ENCODE measurements at places on chromosomes 7 and 10.
A peak's percentile ranks its signal among the peaks of the same experiment; 100 is the strongest.

GRCh38 chr7:87564296-87564963 is 36.3 kb downstream of the ABCB1 start:
- DNase-seq, result peak; percentile 40

DNA sequence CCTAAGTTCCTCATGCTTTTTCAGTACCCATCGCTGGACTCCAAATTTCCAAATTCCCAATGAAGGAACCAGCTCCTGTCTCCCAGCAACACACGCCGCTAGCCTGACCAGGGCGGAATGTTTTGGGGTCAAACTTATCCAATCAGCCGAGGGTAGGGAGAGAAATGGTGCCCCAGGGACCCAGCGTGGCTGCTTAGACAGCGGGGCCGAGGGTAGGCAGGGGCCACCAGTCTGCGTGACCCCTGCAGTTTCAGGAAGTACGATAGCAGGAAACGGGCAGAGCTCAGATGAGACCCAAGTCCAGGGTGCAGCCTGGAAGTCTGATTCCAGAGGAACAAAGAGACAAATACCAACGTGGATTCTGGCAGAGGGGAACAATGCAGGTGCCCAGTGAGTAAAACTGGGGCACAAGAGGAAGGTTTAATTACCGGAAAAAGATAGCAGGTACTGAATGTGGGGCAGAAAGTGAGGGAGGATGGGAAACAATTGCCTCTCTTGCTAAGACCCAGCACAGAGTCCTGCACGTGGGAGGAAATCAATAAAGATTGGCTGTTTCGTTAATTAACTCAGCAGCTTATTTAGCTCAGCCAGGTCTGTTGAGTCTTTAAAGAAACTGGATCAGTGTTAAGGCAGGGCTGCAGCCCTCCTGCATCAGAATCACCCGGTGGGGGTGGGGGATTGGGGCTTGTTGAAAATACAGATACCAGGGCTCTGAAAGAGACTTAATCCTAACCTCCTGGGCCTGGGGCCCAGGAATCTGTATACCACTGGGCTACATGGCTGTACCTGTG is 50.4 kb upstream of the NFE2L3 start:
- DNase-seq, result no peak

- no peak for DNase-seq
Measured at GRCh38 chr7:121558288-121558687, 162.2 kb upstream of the FAM3C start.

GRCh38 chr7:4604456-4604940 is 77.6 kb upstream of the FOXK1 start:
- DNase-seq, result no peak

- no peak for DNase-seq
Measured at GRCh38 chr7:100120733-100121036, 1.3 kb downstream of the CNPY4 start.

DNA sequence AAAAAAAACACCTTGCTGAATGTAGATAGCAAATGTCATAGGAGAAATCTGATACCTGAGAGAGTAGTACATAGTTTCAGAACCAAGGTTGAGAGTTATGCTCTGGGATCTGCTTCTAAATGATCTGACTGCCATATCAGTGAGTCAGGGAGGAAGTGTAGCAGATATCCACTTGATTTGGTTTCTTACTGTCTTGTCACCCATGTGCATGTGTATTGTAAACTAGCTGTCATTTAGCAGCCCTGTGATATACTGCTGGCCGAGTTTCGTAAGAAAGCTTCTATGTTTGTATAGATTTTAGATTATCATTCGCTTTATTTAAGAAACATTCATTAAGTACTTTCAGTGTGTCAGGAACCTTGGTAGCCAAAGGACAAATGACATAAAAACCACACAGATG is 42.0 kb downstream of the SP4 start:
- DNase-seq, result no peak

DNA sequence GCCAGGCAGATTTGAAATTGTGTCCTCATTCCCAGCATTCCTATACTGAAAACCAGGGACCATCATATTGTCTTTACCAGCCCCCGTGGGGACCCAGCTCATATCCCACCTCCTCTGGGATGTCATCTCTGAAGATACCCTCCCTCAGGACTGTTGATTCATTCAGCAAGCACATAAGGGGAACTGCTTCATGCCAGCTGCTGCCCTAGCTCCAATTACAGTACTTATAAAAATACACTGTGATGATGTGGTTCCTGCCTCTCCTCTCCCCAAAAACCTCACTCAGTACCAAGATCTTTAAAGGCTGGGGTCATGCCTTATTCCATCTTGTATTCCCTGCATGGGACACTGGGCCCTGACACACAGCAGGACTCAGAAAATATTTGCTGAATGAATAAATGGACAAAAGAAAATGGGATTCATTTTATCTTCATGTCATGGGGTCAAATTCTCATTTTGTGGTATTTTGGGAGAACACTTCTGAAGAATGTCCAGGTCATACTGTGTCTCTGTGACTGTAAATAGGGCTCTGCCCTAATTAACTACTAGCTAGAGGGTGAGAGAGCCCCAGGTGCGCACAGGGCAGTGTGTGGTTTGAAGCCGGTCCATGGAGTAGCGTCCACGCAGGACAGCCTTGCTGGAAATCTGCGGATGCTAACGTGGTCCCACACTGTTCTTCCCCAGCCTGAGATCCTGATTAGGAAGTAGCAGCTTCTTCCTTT is 29.0 kb upstream of the DAGLB start:
- DNase-seq, result no peak

DNA sequence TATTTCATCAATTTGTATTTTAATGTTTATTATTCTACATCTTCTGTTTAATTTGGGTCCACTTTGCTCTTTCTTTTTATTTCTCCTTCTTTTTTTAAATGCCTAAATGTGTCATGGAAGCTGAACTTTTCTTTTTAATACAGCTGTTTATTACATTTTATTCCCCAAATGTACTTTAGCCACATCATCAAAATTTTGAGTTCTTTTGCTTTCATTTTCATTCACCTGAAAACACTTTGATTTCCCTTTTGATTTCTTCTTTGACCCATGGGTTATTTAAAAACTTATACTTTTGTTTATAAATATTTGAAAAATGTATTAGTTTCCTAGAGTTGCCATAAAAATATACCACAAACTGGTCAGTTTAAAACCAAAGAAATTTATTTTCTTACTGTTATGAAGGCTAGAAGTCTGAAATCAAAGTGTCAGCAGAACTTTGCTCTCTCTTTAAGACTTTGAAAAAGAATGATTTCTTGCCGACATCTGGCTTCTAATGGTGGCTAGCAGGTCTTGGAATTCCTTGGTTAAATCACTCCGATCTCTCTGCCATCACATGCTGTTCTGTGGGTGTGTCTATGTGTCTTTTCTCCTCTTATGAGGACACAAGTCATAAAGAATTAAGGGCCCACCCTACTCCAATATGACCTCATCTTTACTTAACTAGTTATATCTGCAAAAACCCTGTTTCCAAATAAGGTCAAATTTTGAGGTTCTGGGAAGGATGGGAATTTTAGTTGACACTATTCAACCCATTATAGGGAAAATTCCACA is 225.5 kb downstream of the ANKRD7 start:
- no peak for DNase-seq

- no peak for DNase-seq
Measured at GRCh38 chr10:5609952-5610616, 56.3 kb downstream of the ASB13 start.

- DNase-seq, result no peak
Measured at GRCh38 chr10:102117391-102118159, 2.6 kb downstream of the LDB1 start.

GRCh38 chr7:22187691-22188348 is 169.1 kb downstream of the RAPGEF5 start:
- no peak for DNase-seq

DNA sequence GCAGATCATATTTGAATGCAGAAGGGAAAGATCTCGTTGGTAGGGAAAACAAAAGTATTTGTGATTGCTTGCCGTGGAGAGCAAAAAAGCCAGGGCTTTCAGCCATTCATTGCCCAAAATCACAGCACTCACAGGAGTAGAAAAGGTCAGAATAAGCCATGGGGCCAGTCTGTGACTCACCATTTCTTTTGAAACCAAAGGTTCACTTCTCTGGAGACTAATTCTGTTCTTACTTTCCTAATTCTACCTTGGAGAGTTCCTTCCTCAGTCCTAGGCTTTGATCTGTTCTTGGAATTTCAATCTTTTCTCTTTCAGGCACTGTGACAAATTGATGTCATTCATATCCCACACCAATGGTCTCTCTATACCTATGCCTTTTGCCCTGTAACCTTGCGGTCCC is 54.1 kb upstream of the FAM180A start:
- DNase-seq, result no peak

DNA sequence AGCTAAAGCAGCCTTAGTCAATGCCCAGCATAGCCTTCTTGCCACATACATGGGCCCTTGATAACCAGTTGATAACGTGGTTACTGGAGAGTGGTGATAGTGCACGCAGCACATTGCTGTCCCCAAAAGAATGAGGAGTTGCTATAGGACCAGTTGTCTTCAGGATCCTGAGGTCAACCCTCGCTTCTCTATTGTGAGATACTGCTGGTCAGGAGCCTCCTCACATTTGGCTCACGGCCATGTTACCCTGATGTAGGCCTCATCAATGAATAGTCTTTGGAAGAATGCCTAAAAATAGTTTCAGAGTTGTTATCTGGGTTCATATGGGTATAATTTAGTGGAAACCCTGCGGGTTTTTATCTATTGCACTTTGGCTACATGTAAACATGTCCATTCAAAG is 230.7 kb downstream of the VTI1A start:
- no peak for DNase-seq

- peak; percentile 36 for DNase-seq
Measured at GRCh38 chr7:836429-836828, 4.2 kb downstream of the SUN1 start.

GRCh38 chr7:4261601-4261960 is 420.5 kb upstream of the FOXK1 start:
- no peak for DNase-seq

DNA sequence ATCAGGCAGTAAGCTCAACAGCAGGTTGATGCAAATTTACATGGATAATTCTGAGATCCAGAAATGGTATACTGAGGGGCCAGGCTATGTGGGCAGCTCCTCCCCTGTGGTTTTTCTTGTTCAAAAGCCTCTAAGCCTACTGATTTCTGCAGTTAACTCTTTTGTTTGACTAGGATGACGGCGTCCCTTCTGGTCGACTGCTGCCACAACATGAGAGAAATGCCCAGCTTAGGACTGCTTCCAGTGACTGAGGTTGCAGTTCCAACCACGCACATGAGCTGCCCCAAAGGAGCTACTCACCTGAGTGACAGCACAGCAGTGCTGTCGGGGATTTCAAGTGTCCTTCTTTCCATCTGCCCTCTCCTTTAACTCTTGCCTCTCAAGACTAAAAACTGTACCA is 973.0 kb upstream of the GHITM start:
- peak; percentile 16 for DNase-seq

DNA sequence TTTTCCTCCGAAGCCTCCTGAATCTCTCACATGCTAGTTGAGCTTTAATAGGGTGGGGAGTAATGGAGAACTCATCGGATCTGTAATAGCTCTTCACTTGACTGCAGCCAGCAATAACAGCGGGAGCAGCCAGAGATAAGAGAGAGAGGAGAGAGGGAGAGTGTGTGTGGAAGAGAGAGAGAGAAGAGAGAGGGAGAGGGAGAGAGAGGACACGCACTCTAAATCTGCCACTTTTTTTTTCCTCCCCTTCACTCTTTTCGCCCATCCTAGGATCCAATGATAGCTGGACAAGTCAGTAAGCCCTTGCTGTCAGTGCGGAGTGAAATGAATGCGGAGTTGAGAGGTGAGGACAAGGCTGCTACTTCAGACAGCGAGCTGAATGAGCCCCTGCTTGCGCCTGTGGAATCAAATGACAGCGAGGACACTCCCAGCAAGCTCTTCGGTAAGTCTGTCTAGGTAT is 107.9 kb downstream of the POU6F2 start:
- peak; percentile 58 for DNase-seq

DNA sequence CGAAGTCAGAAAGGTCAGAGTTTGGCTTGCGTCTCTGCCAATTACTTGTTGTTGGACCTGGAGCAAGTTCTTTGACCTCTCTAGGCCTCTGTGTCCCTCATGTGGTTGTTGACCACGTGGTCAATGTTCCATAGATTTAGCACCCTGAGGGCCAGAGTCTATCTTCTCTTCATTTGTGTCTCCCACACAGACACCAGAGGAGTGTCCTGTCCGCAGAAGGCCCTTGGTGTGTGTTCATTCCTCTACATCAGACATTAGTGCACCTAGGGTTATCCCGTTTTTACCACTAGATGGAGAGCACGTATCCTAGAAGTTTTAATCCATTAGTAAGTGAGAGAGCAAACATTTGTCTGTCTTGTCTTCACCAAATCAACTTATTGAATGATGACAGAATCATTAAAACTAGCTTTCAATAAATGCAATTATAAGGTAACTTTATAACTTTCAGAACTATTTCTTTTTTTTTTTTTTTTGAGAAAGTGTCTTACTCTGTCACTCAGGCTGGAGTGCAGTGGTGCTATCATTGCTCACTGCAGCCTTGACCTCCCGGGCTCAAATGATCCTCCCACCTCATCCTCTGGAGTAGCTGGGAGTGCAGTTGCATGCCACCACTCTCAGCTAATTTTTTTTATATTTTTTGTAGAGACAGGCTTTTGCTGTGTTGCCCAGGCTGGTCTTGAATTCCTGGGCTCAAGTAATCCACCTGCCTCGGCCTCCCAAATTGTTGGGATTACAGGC is 122.5 kb upstream of the ANKRD1 start:
- peak; percentile 32 for DNase-seq

GRCh38 chr7:70595755-70596597 is 536.0 kb upstream of the GALNT17 start:
- peak; percentile 58 for DNase-seq

GRCh38 chr10:116848944-116849247 is 403 bp upstream of the ENO4 start:
- DNase-seq, result peak; percentile 33

GRCh38 chr10:61391281-61391680 is 61.9 kb downstream of the TMEM26 start:
- DNase-seq, result no peak

- DNase-seq, result no peak
Measured at GRCh38 chr7:155660059-155660757, 15.7 kb downstream of the RBM33 start.

GRCh38 chr7:12866207-12866606 is 178.8 kb downstream of the ARL4A start:
- no peak for DNase-seq

DNA sequence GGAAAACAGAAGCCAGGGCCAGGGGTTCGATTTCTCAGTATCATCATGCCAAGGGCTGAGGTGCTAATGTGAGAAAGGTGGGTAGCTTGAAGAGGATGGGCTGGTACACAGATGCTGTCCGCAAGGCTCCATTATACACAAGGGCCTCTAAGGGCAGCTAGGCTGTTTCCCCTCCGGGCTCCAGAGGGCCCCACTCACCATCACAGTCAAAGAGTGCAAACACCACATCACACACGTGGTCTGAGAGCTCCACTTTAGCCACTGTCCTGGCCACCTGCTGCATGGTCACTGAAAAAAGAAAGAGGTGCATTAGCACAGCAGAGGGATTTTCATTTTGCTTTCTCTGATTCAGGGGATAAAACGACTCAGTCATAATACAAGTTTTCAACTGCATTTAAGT is 20.9 kb upstream of the DNAJB12 start:
- peak; percentile 15 for DNase-seq

DNA sequence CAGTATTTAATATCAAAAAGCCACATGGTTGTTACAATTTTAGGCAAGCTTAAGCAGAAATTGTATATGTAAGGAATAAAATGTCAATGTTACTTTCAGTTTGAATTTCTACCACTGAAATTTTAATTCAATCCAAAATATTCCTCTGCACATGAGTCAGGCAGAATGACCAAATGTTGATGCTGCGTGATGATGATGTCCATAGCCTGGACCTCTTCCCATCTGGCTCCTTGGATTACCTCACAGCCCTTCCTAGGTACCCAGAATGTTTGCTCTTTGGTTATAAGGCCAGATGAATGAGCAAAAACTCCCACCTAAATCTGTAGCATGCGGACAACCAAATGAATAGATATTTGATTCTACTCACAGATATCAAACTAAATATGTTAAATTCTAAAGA is 258.3 kb upstream of the IMMP2L start:
- DNase-seq, result no peak

Measured in HEK293T (cell line).